ENCODE measurements at places on chromosomes 5 and 9.

GRCh38 chr5:2109566-2109965 is 226.8 kb upstream of the IRX4 start:
- DNase-seq, result no peak

DNA sequence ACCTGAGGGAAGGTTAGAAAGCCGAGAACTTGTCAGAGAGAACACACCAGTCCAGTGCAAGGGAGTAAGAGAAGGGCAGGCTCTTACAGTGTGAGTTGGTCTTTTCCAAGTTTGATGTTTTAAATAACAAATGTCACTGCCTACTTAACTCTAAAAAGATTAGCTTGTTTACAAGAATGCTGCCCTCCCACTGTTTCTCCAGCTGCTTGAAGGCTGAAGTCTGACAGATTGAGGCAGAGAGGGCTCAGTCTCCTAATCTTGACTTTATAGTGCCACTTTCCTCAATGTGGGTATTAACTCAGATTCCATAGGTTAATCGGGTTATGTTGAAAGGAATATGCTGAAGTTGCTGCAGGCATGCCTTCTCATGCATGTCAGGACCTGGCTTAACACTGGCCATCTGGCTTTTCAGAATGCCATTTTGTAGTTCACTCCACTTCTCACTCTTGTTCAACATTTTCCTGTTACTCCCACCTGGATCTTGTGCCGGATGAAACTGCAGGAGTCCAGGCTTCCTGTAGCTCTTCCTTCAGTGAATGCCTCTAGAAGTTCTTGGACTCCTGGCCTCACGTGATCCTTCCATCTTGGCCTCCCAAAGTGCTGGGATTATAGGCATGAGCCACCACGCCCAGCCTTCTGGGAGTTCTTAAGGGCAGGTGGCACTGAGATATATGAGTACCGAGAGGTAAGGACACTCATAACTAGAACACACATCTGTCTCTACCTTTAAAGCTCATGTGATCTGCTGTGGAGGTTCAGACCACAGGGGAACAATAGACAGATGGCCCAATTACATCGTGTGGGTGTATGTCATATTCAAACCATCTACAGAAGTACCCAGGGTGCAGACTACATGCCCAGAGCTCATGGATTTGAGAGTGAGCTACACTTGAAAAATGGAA is 249.7 kb downstream of the ARHGAP26 start:
- DNase-seq, result no peak

DNA sequence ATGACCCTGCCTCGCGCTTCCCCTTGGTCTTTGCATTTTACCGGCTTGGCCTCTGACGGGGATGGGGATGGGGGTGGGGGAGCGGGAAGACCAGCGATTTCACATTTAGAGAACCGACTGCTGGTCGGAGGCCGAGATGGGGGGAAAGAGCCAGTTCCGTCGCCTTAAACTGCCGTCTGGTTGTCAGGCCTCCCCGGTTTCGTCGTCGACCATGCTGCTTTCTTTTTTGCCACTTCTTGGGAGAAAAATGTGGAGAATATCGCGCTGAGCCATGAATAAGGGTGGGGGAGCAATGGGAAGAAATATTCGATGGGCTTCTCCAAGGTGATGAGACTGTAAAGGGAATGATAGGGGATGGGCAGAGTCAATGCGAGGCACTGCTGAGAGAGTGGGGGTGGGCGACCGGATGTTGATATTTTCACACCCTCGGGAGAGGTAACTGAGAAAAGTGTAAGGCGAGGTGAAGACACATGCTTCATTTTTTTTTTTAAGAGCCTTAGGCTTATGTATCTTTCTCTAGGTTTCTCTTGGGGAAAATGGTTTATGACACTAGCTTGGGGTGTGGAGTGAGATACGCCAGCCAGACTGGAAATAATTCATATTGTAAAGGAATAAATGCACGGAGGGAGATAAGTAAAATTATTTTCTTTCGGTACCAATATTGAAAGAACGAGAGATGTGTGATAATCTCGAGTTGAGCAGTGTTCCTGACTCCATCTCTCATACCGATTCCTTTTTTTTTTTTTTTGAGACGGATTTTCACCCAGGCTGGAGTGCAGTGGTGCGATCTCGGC is 1.1 kb downstream of the KIF2A start:
- DNase-seq, result peak; percentile 38

DNA sequence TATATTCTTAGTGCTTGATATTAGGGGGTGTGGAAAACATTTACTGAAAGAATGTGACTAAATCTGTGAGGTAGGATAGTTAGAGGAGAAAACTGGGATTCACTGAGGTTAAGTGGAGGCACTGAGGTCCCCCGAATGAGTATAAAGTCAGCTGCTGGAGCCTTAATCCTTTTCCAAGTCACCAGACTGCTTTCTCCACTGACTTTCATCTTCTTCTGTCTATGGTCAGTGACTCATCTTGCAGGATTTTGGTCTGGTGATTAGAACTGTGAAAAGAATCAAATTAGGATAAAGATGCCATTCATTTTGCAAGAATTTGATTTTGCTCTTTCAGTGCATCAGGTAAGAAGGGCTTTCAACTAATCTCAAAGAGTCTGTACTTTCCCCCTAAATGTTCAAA is 89.3 kb upstream of the ALDH1A1 start:
- DNase-seq, result no peak

DNA sequence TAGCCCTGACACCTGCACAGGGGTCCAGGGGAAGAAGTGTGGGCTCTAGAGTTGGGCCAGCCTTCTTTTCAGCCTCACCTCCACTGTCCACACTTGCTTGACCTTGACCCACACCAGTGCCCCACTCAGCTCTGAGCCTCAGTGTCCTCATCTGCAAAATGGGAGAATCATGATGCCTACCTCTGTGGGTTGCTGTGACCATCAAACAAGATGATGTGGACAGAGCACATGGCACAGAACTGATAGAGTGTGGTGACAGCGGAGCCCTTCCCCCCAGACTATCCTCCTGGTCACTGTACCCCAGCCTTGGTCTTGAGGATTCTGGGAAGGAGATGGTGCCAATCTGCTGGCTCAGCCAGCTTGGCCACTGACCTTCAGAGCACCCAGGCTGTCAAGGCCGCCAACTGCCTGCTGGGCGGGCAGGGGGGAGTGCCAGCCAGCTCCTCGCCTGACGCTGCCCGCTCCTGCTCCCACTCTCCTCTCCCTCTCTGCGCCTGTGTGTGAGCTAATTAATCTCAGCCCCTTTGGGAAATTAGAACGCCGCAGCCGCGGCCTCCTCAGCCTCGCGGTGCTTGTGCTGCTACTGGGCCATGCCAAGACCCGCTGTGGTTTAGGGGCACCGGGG is 16.7 kb downstream of the CXXC5 start:
- no peak for DNase-seq

DNA sequence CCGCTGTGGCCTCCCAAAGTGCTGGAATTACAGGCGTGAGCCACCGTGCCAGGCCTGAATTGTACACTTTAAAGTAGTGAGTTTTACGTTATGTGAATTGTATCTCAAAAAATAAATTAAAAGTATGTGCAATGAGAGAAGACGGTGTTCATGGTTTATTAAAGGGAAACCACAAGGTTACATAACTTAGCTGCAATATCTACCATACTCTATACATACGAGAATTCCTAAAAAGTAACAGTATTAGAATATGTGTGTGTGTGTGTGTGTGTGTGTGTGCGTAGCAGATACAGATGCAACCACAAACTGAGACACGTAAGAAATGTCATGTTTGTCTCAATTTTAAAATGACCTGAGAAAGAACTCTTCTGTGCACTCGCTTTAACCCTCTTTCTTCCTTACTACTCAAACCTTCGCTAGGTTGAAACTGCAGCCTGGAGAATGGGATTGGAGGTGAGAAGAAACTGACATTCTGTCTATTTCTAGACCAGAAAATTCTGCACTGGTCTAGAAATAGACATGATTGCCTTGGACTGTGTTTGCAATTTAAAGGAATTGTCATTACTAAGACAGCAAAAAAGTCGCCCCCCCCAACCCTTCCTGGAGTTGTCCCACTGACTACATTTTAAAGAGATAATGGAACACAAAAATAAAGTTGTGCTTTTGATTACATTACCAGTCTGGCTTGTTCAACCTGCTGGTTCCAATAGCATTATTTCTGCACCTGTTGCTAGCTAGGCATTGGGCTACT is 167.0 kb downstream of the RGS3 start:
- no peak for DNase-seq

GRCh38 chr5:9512457-9512856 is 33.4 kb downstream of the SEMA5A start:
- DNase-seq, result no peak

DNA sequence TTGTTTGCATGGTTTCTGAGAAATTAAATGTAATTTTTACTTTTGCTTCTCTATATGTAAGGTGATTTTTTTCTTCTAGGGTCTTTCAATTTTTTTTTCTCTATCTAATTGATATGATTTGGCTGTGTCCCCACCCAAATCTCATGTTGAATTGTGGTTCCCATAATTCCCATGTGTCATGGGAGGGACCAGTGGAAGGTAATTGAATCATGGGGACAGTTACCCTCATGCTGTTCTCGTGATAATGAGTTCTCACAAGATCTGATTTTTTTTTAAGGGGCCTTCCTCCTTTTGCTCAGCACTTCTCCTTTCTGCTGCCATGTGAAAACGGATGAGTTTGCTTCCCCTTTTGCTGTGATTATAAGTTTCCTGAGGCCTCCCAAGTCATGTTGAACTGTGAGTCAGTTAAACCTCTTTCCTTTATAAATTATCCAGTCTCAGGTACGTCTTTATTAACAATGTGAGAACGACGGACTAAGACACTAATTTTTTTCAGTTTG is 150.8 kb downstream of the MTRR start:
- DNase-seq, result no peak

DNA sequence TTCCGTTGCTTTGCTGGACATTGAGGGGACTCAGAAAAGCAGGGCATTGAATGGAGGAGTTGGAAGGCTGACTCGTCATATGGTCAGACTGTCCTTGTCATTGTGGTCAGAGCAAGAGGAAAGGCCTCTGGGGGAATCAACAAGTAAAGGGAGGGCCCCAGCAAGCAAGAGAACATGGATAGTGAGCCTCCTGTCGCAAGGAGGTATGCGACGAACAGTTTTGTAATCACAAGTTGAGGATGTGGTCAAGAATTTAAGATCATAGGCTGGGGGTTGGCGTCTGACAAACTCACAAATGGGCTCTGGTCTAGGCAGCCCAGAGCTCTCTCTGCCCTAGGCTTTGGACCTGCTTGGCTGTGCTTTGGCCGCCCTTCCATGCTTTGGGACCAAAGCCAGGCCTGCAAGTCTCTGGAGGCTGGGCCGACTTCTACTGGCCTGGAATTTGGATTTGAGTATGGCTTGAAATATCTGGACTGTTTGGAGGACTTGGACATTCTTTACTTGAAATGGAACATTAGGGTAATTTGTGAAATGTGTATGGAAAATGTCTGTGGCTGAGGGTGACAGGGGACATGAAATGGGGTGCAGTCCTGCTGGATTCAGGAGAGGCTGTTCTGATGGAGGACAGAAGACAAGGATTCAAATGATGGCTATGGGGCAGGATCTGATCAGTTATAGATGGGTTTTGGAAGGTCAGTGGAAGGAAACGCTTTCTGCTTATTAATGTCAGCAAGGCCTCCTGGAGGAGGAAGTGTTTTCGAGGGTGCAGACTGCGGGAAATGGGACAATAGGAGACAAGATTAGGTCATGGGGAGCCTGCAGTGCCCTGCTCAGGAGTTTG is 19.2 kb upstream of the NDST1 start:
- DNase-seq, result no peak

DNA sequence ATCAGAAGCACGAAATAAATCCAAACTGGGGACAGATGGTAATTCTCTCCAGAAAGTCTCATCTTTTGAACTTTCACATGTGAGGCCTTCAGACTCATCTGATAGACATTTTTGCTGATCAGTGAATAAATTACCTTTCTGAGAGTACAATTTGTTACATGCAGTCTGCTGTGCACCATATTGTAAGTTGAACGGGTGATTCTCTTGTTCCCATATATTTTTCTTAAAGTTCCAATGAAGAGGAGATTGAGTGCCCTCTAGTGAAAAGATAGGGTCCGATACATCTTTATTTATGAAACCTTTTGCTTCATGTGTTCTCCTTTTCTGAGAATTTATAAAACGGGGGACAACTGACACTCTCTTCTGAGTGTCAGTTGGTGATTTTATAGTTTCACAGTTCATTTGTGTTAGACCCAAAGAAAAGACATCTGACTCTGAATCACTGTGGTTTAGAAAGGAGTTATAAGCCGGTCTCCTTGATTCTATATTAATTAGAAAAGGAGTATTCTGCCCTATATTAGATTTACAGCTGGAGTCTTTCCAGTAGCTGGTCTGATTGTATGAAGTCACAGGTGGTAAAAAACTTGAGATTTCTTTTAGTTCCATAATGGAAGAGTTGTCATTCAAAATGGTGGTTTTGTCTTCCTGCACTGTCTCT is 30.4 kb downstream of the GNG10 start:
- no peak for DNase-seq

GRCh38 chr5:73534011-73534644 is 31.3 kb downstream of the ANKRA2 start:
- DNase-seq, result no peak

- DNase-seq, result no peak
Measured at GRCh38 chr5:150399524-150400211, 13.0 kb downstream of the CD74 start.

- no peak for DNase-seq
Measured at GRCh38 chr5:88659529-88660263, 223.3 kb downstream of the MEF2C start.

DNA sequence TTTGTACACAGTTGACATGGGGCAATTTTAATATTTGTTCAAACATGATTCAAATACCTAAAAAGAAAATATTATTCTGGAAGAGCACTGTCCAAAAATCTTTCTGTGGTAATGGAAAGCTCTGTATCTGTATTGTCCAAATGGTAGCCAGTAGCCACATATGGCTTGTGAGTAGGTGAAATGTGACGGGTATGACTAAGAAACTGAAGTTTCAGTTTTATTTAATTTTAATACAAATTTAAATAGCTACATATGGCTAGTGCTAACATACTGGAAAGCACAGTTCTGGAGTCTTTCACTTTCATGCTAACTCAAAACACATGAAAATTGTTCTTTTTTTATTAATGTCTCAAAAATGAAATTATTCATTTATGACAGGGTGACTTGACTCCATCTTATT is 132.6 kb downstream of the PLK2 start:
- no peak for DNase-seq

- no peak for DNase-seq
Measured at GRCh38 chr5:173065155-173065554, 9.0 kb downstream of the CREBRF start.

DNA sequence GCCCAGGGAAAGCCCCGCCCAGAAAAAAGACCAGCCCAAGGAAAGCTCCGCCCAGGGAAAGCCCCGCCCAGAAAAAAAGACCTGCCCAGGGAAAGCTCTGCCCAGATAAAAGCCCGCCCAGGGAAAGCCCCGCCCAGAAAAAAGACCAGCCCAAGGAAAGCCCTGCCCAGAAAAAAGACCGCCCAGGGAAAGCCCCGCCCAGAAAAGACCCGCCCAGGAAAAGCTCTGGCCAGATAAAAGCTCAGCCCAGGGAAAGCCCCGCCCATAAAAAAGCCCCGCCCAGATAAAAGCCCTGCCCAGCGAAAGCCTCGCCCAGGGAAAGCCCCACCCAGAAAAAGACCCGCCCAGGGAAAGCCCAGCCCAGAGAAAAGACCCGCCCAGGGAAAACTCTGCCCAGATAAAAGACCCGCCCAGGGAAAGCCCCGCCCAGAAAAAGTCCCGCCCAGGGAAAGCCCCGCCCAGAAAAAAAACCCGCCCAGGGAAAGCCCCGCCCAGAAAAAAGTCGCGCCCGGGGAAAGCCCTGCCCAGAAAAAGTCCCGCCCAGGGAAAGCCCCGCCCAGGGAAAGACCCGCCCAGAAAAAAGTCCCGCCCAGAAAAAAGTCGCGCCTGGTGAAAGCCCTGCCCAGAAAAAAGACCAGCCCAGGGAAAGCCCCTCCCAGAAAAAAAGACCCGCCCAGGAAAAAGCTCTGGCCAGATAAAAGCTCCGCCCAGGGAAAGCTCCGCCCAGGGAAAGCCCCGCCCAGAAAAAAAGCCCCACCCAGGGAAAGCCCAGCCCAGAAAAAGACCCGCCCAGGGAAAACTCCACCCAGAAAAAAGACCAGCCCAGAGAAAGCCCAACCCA is 11.9 kb downstream of the GRIN1 start:
- DNase-seq, result no peak

Measured in T-helper 2 cell (primary cell).